ENCODE measurements at places on chromosomes 12 and 14.

GRCh38 chr12:62986844-62987243 is 51.9 kb upstream of the PPM1H start:
- no peak for DNase-seq

GRCh38 chr12:124508381-124509079 is 58.9 kb downstream of the NCOR2 start:
- DNase-seq: no peak

- no peak for DNase-seq
Observed at GRCh38 chr14:98290596-98290995, 981.4 kb downstream of the BCL11B start.

- DNase-seq: no peak
Observed at GRCh38 chr12:25438638-25439037, 114.4 kb downstream of the LMNTD1 start.

DNA sequence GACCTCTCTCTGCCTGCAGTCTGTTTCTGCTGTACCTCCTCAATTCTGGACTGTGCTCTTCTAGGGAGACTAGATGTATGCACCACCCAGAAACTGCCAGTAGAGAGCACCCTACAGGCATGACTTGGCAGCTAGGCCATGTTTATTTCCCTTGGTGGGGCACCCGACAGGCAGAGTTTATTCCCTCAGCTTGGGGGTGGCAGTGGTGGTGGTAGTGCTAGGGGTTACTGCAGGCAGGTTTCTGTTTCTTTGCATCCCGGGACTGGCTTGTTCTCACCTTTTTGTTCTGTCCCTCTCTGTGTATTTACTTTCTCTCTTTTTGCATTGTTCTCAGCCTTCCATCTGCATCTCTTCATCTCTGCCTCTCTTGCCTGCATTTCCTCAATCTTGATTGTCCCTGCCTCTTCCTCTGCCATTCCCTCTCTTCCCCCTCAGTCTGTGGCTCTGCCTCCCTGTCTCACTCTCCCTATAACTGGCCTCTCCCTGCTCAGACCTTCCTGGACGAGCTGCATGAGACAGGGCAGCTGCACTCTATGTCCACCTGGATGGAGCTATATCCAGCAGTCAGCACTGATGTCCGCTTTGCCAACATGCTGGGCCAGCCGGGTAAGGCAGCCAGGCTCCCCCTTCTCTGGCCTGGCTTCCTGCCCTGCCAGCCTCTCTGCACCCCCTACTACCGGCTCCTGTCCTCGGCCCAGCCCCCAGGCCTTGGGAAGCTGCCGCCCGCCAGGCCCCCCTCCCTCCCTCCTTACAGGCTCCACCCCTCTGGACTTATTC is 13.8 kb downstream of the PRPF40B start:
- peak; percentile 61 for DNase-seq

GRCh38 chr14:61174987-61175386 is 106.2 kb downstream of the TMEM30B start:
- DNase-seq: no peak

DNA sequence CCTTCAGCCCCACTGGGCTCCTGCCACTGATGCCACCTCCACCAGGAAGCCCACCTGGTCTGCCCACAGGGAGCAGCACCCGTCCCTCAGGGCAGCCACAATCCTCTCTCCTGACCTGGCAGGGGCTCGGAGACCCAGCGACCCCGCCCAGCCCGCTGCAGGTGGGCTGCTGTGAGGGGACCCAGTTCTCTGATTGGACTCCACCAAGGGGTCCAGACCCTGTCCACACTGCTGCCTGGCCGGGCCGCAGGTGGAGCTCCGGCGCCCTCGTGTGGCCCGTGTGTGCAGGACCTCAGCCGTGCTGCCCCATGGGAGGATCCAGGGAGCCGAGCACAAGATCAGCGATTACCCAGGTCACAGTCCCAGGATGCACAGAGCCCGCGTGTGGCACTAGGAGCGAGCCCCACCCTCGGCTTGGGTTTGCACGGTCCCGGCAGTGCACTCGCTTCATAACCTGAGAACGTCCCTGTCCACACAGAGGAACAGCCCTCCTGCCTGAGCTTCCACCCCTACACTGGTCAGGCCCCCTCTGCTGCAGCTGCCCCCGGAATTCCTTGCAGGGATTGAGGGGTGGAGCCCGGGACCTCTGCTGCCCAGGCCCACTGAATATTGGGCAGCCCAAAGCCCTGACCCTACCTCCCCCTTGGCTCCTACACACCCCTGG is 35.4 kb upstream of the TMEM179 start:
- peak; percentile 49 for DNase-seq

DNA sequence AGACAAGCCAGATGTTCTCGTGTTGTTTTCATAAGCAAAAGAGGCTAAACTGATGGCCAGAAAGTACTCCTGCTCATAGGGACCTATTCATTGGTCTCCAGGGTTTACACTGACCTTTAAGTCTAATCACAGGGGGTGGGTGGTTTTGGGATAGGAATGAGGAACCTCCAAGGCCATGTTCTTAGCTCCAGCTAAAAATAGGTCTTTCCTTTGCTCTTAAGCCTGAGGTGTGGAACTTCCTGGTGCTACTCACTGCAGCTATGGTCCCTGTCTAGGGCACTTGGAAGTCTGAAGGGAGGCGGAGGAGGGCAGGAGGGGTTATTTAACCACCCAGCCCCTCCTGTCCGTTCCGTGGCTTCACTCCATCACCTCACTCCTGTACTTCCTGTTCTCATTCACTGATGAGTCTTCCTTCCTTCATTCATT is 18.6 kb downstream of the GPRC5A start:
- DNase-seq: no peak

DNA sequence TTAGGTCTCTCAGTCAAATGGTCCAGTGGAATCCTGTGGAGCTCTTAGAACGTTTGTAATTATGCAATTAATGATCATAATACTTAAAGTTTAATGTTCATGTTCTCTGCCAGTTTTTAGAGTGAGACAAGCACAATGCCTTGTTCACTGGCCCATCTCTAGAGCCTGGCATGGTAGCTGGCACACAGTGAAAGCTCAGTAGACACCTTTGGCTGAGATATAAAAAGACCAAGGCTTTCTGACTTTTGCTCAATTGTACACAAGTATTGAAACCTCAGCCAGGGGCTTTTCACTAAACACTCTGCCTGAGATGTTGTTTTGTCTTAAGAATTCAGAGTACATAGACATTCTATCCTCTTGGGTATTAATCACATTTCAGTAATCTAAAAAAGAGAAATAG is 241.8 kb upstream of the ATP2B1 start:
- peak; percentile 47 for DNase-seq

- no peak for DNase-seq
Observed at GRCh38 chr12:108133482-108133881, 4.4 kb downstream of the WSCD2 start.

- no peak for DNase-seq
Observed at GRCh38 chr12:6178981-6179761, 21.0 kb upstream of the CD9 start.

- no peak for DNase-seq
Observed at GRCh38 chr12:131085816-131086591, 132.3 kb downstream of the ADGRD1 start.

DNA sequence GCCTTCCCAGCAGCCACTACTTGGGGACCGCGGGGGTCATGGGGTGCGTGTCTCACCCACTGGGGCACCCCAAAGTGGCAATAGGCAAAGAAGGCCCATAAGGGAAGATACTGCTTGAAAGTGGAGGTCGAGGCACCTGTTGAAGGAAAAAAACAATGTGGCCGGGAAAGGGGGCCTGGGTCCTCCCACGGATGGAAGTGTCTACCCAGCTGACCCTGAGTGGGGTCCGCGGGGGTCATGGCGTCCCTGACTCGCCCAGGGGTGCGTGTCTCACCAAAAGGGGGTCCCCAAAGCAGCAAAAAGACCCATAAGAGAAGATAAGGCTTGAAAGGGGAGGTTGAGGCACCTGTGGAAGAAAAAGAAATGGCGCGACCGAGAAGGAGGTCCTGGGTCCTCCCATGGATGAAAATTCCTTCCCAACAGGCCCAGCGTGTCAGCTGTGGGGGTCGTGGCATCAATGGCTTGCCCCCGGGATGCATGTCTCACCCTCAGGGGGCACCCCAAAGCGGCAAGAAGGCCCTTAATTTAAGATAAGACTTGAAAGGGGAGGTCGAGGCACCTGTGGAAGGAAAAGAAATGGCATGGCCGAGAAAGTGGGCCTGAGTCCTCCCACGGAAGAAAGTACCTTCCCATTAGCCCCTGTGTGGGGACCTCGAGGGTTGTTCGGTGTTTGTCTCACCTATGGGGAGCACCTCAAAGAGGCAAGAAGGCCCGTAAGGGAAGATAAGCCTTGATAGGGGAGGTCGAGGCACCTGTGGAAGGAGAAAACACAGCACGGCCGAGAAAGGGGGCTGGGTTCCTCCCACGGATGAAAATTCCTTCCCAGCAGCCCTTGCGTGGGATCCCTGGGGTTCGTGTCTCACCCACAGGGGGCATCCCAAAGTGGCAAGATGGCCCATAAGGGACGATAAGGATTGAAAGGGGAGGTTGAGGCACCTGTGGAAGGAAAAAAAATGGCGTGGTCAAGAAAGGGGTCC is 266.0 kb downstream of the ALG10 start:
- no peak for DNase-seq

DNA sequence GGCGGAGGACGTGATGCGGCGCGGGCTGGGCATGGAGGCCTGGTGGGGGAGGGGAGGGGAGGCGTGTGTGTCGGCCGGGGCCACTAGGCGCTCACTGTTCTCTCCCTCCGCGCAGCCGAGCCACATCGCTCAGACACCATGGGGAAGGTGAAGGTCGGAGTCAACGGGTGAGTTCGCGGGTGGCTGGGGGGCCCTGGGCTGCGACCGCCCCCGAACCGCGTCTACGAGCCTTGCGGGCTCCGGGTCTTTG is 303 bp downstream of the GAPDH start:
- DNase-seq: no peak

- DNase-seq: no peak
Observed at GRCh38 chr14:50447461-50447860, 50.8 kb upstream of the CDKL1 start.

GRCh38 chr14:91246051-91246852 is 1.7 kb upstream of the GPR68 start:
- peak; percentile 91 for DNase-seq

DNA sequence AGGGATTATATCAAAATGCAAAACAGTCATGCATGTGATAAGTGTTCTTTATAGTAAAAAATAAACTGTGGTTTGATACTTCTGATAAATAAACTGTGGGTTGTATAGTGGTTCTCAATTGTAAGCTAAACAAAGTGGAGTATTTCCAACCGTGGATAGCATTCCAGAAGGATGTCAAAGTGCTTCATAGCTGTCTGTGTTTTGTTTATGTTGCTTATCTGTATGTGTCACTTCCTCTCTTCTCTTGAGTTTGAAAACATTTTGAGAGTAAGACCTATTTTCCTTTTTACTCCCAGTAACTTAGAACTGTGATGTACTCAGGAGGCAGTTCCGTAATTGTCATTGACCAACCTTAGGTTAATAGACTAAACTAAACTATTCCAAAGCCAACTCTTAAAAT is 415.8 kb downstream of the TMTC2 start:
- no peak for DNase-seq

GRCh38 chr12:49043856-49044258 is 16.7 kb downstream of the KMT2D start:
- DNase-seq: peak; percentile 84

GRCh38 chr14:63454863-63455622 is 88.1 kb downstream of the PPP2R5E start:
- DNase-seq: no peak

GRCh38 chr12:64461634-64462414 is 9.9 kb downstream of the TBK1 start:
- DNase-seq: no peak

DNA sequence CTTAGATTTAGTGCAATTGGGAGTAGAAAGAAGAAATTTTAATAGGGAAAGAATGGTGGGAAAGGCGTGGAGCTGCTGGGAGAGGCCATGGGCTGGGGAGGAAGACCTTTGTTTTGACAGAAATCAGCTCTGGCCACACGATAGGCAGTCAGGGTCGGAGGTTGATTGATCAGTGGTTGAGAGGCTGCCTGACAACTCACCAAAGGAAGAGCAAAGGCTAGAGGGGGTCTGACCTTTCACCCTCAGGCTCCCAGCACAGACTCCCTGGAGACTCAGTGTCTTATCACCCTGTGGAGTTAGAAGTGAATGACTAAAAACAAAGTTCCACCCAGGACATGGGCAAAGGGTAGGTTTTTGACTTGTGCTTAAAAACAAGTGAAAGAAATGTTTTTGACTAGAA is 18.0 kb upstream of the NKX2-8 start:
- DNase-seq: no peak

DNA sequence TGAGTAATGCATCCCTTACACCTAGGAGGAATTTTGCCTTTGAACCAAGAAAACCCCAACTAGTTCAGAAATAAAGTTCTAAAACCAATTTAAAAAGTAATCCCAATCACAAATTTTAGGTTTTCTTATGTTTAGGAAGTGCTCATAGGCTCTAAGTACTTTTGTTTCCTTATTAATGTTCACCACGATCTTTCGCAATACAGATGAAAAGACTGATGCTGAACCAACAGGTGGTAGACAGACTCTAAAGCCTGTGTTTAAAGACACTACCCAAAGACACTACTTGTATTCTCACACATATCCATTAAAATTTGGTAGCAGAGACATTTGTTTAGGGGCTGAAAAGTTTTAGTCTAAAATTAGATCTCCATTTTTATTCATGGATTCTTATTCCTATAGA is 10.6 kb upstream of the PHLDA1 start:
- DNase-seq: no peak

DNA sequence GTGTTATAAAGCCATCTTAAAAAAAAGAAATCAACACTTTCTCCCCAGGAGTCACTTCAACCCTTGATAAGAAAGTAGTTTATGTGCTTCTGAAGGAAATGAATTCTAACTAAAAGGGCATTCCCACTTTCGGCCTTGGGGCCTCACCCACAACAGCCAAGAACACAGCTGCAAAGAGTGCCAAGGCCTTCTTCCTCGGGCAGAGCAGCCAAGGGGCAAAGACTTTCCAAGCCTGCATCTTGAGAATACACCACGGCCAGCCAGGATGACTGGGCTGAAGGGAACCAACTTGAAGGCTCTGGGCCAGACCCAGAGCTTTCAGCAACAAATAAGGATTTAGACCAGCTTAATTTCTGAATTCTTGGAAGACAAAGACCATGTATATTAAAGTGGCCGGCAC is 60.4 kb upstream of the FOXN3 start:
- no peak for DNase-seq
